Nephron progenitor cell (in vitro differentiated cells): ENCODE measurements at places on chromosomes 7 and 10.

GRCh38 chr7:68697796-68698280 lies 900.4 kb upstream of the AUTS2 start:
- no peak for DNase-seq

GRCh38 chr7:136874393-136875032 lies 6.1 kb downstream of the CHRM2 start:
- no peak for DNase-seq

DNA sequence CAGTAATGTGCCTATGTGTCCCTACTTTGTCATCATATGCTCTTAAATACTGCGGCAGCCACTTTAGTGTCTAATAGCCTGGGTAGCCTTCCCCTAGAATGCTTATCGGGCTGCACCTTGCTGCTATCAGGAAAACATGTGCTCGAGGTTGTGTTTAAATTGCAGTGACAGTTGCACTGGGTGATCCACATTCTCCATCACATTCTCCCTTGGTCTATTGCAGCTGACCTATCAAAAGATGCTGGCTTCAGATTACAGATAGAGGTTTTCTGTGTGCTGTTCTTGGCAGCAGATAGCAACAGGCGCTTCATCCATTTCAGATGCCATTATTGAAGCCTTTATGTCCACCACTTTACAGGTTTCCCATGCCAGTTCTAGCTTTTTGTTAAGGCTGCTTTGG lies 130.1 kb upstream of the MDFIC start:
- no peak for DNase-seq

GRCh38 chr10:51048792-51049191 lies 25.5 kb upstream of the PRKG1 start:
- no peak for DNase-seq

DNA sequence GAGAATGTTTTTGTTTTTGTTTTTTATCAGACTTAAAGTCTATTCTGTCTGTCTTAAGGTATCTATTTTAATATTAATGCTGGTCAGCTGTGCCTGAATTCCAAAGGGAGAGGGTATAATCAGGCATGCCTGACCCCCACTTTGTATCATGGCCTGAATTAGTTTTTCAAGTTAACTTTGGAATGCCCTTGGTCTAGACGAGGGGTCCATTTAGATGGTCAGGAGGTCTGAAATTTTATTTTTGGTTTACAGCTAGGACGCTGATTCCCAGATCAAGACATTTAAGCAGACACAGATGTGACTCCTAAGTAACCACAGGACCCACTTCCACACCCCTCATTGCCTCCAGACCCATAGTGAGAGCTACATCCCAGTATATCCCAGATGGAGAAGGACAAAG lies 189.5 kb downstream of the ARHGAP12 start:
- DNase-seq = no peak

DNA sequence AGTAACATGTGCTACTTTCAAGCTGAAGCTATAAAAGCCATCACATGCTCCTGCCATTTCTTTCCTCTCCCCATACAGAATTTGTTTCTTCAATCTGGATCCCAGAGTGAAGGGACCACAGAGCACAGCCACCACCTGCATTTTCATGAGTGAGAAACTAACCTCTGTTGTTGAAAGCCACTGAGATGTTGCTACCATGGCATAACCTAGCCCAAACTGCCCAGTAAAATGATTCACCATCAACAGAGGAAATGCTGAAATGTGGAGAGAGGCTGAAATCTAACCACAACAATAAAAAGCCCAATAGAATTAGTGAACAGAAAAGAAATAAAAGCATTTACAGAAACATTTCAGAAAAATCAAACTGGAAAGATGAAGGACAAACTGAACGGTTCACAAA lies 125.2 kb downstream of the AMPH start:
- no peak for DNase-seq

GRCh38 chr7:151709141-151710038 lies 167.5 kb downstream of the PRKAG2 start:
- no peak for DNase-seq

- no peak for DNase-seq
Observed at GRCh38 chr10:10914144-10914543, 103.5 kb upstream of the CELF2 start.

DNA sequence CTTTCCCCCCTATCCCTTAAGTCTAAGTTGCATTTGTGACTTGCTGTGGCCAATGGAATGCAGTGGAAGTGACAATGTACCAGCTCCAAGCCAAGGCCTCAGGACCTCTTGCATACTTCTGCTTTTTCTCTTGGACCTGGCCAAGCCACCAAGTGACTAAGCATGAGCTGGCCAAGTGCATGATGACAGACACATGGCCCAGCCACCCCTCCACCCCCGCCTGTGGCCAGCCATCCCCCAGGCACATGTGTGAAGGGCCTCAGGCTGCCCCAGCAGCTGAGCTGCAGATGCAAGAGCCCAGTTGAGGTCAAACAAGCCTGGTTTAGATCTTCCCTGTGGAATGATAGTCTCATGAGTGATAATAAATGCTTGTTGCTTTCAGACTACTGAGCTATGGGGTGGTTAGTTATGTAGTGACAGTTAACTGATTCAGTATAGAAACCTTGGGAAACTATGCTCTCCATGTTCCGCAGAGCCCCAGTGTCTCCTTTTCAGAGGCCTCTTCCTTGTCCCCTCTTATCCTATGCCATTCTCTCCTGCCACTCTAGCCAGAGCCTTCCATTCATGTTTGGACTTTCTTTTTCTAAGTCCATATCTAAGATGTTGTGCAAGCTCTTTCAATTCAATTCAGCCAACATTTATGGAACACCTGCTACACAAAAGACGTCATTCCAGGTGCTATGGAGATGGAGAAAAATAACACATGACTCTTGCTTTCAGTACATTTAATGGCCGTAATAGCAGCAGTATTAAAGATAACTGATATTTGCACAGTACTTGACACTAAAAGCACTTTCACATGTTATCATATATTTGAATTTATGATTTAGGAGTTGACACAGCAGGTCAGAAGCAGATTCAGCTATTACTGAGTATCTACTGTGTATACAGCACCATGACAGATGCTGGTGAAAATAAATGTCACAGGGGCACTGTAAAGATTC lies 55.5 kb upstream of the LOXL4 start:
- DNase-seq = no peak

GRCh38 chr10:19788075-19788686 lies 28.1 kb upstream of the PLXDC2 start:
- DNase-seq = peak; percentile 47

GRCh38 chr10:94293354-94293753 lies 69.4 kb downstream of the NOC3L start:
- no peak for DNase-seq

- no peak for DNase-seq
Observed at GRCh38 chr10:99906470-99906869, 103.3 kb downstream of the DNMBP start.

GRCh38 chr7:98878365-98879197 lies at the start of gene TRRAP:
TRRAP (plus strand) TSS chr7:98878532; CDS start chr7:98881151, 2,619 bp downstream.
- peak; percentile 84 for DNase-seq

DNA sequence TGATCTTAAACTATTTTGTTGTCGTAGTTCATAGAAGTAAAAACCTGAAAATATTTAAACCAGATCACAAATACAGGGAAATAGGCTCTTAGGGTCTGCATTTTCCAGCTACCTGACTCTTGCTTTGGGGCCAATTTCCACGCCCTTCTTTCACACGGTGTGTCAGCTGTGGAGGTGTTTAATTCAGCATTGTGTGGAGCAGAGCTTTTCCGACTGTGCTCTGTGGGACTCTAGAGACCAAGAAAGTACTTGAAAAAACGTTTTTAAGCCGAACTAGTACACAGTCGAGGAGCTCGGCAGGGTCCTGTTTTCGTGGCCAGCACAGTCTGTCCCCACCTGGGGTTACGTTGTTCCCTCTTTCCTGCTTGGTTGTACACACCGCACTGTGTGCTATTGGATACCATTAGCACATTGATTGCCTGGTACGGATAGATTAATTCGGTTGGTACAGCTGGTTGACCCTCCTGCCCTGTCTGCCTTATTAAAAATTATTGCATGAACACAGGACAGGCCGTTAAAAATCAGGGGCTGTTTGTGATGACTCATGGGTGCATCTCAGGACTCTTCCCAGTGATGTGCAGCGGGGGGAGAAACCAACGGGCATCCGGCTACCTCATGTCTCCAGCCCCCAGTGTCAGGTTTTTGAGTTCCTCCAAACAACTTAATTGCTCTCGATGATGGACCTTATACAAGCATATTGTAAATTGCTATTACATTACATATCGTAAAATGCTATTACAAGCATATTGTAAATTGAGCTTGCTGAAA lies 80.7 kb upstream of the BTBD16 start:
- DNase-seq = no peak

DNA sequence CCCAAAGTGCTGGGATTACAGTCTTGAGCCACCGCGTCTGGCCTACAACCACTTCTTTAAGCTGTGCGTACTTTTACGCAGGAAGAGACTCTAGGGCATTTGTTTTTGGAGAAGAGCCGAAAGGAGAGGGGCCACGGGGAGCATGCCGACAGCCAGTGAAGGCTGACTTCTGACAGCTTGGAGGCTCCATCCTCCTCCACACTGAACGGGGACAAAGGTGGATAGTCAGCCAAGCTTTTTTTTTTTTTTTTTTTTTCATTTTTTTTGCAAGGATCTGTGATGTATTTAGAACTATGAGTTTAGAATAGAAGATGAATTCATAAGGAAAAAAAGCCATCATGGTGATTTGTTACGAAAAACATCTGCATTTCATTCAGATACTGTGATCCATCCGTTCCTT lies 221.7 kb downstream of the ARHGAP21 start:
- no peak for DNase-seq

- no peak for DNase-seq
Observed at GRCh38 chr10:132538031-132538789, 623 bp downstream of the INPP5A start.

DNA sequence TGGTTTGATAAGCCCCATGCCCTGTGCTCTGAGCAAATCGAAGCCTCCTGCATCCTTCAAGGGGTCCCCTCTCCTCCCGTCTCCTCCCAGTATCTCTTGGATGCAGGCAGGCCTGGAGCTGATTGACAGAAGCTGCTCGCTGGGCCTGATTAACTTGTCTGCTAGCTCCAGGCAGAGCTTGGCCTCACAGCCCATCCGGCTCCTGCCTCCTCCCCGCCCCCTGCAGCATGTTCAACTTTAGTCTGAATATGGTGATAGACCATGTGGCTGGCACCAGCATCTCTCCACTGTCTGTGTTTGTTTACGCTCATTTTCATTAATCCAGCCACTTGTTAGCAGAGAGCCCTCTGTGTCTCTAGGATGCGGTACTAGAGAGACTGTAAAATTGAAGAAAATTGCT lies 432.2 kb downstream of the DPP6 start:
- DNase-seq = no peak

DNA sequence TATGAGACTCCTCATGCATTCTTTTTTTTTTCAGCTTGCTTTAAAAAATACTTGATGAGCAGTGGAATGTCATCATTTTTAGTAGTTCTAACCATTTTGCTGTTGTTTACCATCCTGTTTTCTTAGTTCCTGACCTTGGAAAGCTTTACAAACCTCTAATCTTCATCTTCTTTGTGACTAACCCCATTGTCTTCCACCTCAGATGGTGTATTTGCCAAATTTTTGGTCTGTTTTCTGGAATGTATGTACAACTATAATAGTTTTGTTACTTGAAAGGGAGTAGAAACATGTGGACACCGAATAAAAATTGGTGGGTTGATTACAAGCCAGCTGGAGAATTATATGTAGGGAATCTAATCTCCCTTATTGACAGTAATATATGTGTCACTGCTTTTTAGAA lies 172.7 kb downstream of the SND1 start:
- DNase-seq = no peak

DNA sequence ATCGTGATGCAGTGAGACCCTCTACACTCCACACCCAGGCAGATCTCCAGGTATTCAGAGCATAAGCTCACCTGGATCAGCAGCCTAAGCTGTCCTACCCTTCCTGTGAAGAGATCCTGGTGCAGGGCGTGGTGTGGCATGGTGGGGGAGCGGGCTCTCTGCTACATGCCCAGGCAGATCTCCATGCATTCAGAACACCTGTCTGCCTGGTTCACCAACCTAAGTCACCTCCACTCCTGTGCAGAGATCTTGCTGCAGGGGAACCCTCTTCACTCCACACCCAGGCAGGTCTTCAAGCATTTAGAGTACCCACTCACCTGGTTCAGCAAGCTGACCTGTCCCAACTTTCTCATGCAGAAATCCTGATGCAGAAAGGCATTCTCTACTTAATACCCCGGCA lies 394.4 kb upstream of the SEMA3A start:
- DNase-seq = no peak

DNA sequence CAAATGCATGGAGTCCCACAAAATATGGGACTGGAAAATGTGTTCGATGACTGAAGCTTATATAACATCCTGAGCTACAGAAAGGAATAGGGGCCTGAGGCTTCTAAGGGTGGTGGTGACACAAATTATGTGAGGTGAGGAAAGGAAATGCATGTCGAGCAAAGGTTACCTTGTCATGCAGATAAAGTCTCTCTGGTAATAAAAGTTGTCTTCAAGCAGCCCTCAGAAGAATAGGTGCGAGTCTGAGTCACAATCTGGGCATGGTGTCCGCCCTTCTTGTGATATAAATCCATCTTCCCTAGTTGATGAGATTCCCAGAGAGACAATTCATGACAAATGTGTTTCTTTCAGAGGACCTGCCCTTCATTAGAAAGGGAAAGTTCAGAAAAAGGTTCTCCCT lies 985.2 kb upstream of the C7orf33 start:
- DNase-seq = no peak
